ENCODE measurements at places on chromosomes 12 and 14.

- no peak for DNase-seq
Measured at GRCh38 chr14:72708708-72709475, 185.0 kb downstream of the DPF3 start.

GRCh38 chr12:51977320-51977753 lies 25.8 kb downstream of the ACVR1B start:
- DNase-seq, result no peak

DNA sequence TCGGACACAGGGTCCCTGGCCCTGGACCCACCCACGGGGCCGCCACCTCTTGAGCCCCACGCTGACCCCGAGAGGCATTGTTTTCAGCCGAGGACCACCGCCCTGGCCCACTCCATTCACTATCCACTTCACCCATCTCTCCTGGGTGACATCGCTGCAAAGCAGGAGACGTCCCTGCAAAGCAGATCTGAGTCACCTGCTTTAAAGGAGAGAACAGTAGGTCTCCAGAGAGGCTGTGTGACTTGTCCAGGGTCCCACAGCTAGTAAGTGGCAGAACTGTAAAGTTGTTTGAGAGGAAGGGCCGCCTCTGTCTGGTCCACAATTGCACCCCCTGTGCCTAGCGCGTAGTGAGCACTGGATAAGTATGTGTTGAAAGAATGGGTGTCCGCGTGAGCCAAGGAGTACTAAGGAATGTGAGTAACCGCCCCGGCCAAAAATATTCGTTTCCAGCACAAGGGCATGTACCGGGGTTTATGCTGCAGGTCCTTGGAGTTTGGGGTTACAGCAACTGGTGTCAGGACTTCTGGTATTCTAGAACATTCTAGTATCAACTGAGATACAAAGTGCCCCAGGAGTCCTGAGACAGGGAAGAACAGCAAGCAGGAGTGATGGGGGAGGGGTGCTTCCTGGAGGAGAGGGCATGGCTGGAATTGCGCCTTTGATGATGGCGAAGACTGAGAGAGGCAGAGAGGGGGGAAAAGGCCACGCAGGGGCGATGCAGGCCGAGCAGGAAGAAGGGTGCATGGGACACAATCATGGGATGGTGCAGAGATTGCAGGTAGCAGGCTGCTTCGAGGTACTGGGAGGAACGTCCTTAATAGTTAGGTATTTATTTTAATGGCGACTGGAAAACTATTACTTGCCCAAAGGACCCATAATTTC lies 91.1 kb downstream of the SCARB1 start:
- DNase-seq, result no peak

GRCh38 chr14:21534576-21534975 lies 8.4 kb upstream of the SALL2 start:
- DNase-seq, result no peak

GRCh38 chr14:23638414-23639047 lies 2.4 kb downstream of the DHRS2 start:
- DNase-seq, result no peak

Measured in NCI-H1105 treated with DMSO at 0.1 percent for 48 hours (cell line).